ENCODE measurements at places on chromosomes 7 and 10. TPM values are rescaled to one million over a fixed set of nuclear protein-coding genes. Genes with fewer than 3 reads are reported as not detected.

SUN3 gene
- 2.3 TPM for polyA plus RNA-seq

CYP17A1 gene
- polyA plus RNA-seq, result 0.11 TPM

FANK1 gene
- not detected for polyA plus RNA-seq

PLEKHS1 gene
- not detected for polyA plus RNA-seq

MRLN gene
- not detected for polyA plus RNA-seq

IGFBP1 gene
- polyA plus RNA-seq, result not detected

TUBB8 gene
- not detected for polyA plus RNA-seq

CTAGE15 gene
- 0.19 TPM for polyA plus RNA-seq

PFKFB3 gene
- 7.1 TPM for polyA plus RNA-seq

- H3K4me1 ChIP-seq, result no peaks in the 10 kb centered on the region
- H3K36me3 ChIP-seq, result no peaks in the 10 kb centered on the region
- no peak overlapping the region for H3K27ac ChIP-seq
- peaks cover 18% of the 10 kb centered on the region for H3K27me3 ChIP-seq
- DNase-seq, result no peak
- no peak overlapping the region for H3K4me3 ChIP-seq
Observed at GRCh38 chr10:98460837-98461499, 14.2 kb upstream of the HPS1 start.

- DNase-seq, result no peak
- no peak overlapping the region for H3K27ac ChIP-seq
- H3K4me3 ChIP-seq, result no peak overlapping the region
Observed at GRCh38 chr7:30260246-30260768, 24.1 kb upstream of the ZNRF2 start.

DNA sequence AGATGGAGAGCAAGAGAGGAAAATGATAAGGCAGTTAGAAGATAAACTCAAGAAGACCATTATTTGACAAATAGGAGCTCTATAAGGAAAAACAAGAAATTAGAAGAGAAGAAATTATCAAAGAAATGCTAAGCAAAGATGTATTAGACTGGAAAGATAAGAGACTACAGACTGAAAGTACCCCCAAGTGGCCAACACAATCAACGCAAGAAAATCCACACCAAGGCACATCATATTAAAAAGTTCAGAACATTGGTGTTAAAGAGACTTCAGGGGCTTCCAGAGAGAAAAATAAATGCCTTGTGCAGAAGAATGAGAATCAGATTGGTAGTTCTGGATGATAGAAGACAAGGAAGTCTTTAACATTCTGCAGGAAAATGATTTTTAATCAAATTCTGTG is 46.0 kb downstream of the SH2D4B start:
- H3K4me3 ChIP-seq, result no peak overlapping the region
- no peak for DNase-seq
- H3K36me3 ChIP-seq, result no peaks in the 10 kb centered on the region
- peaks cover 16% of the 10 kb centered on the region for H3K4me1 ChIP-seq

GRCh38 chr10:31621733-31622132 is 302.7 kb downstream of the ZEB1 start:
- DNase-seq, result no peak
- no peaks in the 10 kb centered on the region for H3K36me3 ChIP-seq
- H3K4me3 ChIP-seq, result no peak overlapping the region
- H3K27me3 ChIP-seq, result no peaks in the 10 kb centered on the region
- H3K4me1 ChIP-seq, result no peaks in the 10 kb centered on the region

DNA sequence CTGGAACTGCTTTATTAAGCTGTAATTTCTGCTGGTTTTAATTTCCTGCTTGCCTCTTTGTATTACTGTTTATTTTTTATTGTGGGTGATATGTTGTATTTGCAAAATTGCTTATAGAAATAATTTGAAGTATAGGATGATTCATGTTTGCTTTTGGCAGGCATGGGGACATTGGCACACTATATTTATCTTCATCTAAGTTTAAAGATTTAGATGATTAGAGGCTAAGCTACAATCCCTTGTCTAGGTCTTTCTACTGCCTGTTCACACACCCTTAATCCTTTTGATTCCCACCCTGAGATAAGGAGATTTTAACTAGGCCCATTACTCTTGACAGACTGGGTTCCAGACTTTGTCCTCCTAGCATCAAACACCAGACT is 182.8 kb upstream of the KAT6B start:
- no peaks in the 10 kb centered on the region for H3K27me3 ChIP-seq
- no peak overlapping the region for H3K4me3 ChIP-seq
- H3K27ac ChIP-seq, result no peak overlapping the region
- DNase-seq, result no peak

DNA sequence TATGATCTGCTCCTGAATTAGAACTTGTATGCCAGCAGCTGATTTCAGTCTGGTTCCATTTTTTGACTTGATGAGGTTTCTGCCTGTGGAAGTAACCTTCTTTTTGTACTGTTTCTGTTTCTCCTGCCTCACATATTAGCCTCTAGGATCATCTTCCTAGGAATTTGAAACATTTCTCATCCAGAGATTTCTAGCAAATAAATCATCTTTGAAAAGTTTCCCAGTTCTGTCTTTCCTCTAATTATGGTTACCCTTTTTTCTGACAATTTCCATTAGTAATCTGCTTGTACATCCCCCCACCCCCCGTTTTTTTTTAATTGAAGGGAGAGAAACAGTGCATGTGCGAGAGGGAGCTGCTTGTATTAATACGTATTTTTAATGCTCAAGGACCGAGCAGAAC is 92.2 kb downstream of the NRF1 start:
- no peak for DNase-seq
- H3K4me3 ChIP-seq, result no peak overlapping the region
- H3K4me1 ChIP-seq, result peaks cover 22% of the 10 kb centered on the region
- no peaks in the 10 kb centered on the region for H3K36me3 ChIP-seq
- H3K27me3 ChIP-seq, result no peaks in the 10 kb centered on the region
- H3K27ac ChIP-seq, result no peak overlapping the region

DNA sequence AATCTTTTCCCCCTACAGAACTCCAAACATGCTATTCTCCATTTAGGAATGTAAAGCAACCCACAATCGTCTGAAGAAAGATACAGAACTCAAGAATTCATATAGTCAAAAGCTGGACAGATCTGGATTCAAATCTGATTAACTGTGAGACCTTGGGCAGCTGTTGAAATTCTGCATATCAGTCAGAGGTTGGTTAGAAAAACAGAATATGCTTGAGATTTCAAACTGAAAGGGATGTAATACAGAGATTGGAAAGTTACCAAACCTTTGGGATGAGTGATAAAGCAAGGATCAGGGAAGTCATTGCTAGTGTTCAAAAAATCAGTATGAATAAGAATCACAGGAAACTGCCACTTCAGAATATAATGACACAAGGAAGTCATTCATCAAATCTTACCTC is 406.6 kb downstream of the HTR7 start:
- H3K27ac ChIP-seq, result no peak overlapping the region
- no peak overlapping the region for H3K4me3 ChIP-seq
- DNase-seq, result no peak
- H3K4me1 ChIP-seq, result no peaks in the 10 kb centered on the region
- H3K27me3 ChIP-seq, result peaks cover 11% of the 10 kb centered on the region
- no peaks in the 10 kb centered on the region for H3K36me3 ChIP-seq

DNA sequence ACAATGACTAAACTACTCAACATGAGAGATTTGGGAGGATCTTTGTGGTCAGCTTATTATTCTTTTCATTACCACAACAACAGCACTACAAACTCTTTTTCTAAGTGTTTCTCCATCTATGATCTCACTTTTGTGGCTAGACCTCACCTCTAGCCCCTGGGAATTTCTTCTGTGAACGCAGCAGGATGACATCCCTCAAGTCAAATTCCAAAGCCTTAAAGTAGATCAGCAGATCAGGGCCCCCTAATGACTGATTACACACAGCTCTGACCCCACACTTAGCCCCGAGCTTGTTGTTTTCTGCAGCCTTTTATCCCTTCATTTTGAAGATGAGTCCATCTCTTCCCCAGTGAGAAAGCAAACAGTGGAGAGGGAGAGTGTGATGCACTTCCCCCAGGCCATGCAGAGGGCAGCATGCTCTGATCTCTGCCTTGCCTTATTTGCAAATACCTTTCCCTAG is 27.3 kb downstream of the TFAM start:
- H3K36me3 ChIP-seq, result no peaks in the 10 kb centered on the region
- no peak overlapping the region for H3K27ac ChIP-seq
- no peak for DNase-seq
- H3K4me1 ChIP-seq, result no peaks in the 10 kb centered on the region
- H3K27me3 ChIP-seq, result peaks cover 21% of the 10 kb centered on the region

DNA sequence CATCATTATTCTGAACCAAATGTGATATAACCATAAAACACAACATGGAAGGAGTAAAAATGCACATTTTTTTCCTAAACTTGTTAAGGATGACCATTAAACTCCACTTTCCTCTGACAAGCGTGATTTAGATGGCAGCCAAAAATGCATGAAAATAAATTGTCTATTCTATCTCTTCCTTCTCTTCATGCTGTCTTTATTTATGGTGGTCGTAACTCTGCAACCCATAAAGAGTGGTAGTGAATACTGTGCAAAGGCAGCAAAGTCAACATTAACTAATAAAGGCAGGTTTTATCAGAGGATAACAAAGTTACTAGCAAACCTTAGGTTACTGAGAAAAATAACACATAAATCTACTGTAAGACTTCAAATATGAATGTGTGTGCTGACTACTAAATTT is 106.6 kb downstream of the TPK1 start:
- peaks cover 17% of the 10 kb centered on the region for H3K36me3 ChIP-seq
- DNase-seq, result no peak
- no peak overlapping the region for H3K4me3 ChIP-seq
- no peaks in the 10 kb centered on the region for H3K27me3 ChIP-seq

DNA sequence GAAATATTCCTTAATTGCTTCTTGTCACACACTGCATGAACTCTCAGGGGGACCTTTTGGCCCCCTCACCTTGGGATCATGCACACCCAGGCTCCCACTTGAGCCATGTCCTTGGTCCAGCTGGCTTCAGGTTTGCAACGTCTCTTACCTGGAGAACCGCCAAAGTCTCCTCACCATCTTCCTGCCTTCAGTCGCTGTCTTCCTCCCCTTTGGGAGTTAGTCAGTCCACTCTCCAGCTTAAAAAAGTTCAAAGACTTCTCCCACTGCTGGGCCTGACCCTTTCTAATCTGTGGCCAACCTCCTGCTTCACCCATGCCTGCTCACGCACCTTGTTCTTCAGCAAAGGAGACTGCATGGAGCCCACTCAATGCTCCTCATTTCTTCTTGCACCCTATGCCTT is 82.6 kb upstream of the LRRC4 start:
- no peaks in the 10 kb centered on the region for H3K27me3 ChIP-seq
- DNase-seq, result no peak
- H3K27ac ChIP-seq, result peak overlapping the region; percentile 3

GRCh38 chr7:72016574-72016973 is 395.6 kb downstream of the CALN1 start:
- H3K27me3 ChIP-seq, result no peaks in the 10 kb centered on the region
- H3K4me1 ChIP-seq, result no peaks in the 10 kb centered on the region
- H3K27ac ChIP-seq, result no peak overlapping the region
- H3K4me3 ChIP-seq, result no peak overlapping the region
- H3K36me3 ChIP-seq, result peaks cover under 1% of the 10 kb centered on the region
- no peak for DNase-seq

DNA sequence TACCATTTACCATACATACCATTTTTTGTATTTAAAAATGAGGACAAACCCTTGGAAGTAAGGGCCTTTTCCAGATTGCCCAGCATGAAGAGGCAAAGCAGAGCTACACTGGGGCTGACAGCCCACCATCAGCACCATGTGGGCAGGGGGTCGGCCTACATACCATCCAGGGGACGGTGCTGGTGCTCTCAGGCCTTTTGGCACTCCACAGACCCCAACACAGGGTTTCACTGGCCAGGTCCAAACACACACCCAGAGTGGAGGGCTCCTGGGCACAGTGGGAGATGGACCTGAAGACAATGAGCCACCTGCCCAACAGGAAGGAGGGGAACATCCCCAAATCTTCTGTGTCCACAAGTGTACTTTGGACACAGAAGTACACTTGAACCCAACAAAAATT is 69.2 kb upstream of the CAMK2B start:
- no peak overlapping the region for H3K4me3 ChIP-seq
- no peaks in the 10 kb centered on the region for H3K27me3 ChIP-seq
- peaks cover 12% of the 10 kb centered on the region for H3K4me1 ChIP-seq
- no peaks in the 10 kb centered on the region for H3K36me3 ChIP-seq
- no peak for DNase-seq

DNA sequence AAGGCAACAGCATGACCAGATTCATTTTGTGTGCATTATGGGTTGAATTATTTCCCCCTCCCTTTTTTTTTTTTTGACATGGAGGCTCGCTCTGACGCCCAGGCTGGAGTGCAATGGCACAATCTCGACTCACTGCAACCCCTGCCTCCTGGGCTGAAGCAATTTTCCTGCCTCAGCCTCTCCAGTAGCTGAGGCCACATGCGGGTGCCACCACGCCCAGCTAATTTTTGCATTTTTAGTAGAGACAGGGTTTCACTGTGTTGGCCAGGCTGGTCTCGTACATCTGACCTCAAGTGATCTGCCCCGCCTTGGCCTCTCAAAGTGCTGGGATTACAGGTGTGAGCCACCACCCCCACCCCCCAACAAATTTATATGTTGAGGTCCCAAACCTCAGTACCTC is 42.0 kb downstream of the ZNF783 start:
- no peaks in the 10 kb centered on the region for H3K36me3 ChIP-seq
- H3K4me3 ChIP-seq, result no peak overlapping the region
- DNase-seq, result no peak

DNA sequence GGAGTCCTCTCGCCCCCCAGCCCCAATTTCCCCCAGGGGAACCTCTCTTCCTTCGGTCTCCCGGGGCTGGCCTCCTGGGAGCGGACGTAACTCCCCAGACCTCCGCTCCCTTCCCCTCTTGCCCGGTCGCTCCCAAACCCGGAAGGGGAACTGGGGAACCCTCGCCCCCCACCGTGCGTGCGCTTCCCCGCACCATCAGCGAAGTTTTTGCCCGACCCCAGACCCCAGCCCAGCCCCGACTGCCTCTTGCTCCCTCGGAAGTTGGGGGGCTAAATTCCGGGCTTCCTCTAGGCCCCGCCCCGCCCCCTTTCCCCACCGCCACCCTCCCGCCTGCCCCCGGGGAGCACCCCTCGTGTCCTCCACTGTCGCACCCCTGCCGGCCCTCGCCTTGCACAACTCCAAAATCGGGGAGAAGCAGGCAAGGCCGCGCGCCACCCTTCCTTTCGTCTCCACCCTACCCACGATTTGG is 436 bp downstream of the GNB2 start:
- peak overlapping the region; percentile 98 for H3K27ac ChIP-seq
- peaks cover 8% of the 10 kb centered on the region for H3K4me1 ChIP-seq
- H3K27me3 ChIP-seq, result no peaks in the 10 kb centered on the region

DNA sequence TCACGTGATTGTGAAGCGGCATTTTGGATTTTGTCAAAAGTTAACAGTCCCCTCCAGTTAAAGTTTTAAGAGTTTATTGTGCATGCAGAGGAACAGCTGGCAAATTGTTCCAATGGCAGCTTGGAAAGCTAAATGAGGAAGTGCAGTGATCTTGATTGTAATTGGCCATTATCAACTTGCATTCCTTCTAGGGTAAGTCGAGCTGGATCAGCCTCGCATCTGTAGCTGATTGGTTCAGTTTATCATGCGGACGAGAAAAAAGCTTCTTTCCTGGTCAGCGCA is 566 bp downstream of the ZNF789 start:
- H3K4me1 ChIP-seq, result peaks cover 21% of the 10 kb centered on the region
- H3K27me3 ChIP-seq, result no peaks in the 10 kb centered on the region
- peak overlapping the region; percentile 98 for H3K27ac ChIP-seq
- no peak for DNase-seq
- peaks cover 14% of the 10 kb centered on the region for H3K36me3 ChIP-seq

- peak overlapping the region; percentile 54 for H3K4me3 ChIP-seq
- H3K27ac ChIP-seq, result peak overlapping the region; percentile 89
- H3K27me3 ChIP-seq, result no peaks in the 10 kb centered on the region
- DNase-seq, result no peak
- peaks cover 23% of the 10 kb centered on the region for H3K36me3 ChIP-seq
Observed at GRCh38 chr10:16788125-16788524, 29.1 kb downstream of the RSU1 start.

GRCh38 chr7:155860840-155861479 is 48.7 kb upstream of the SHH start:
- no peaks in the 10 kb centered on the region for H3K27me3 ChIP-seq
- H3K27ac ChIP-seq, result no peak overlapping the region
- DNase-seq, result no peak
- no peaks in the 10 kb centered on the region for H3K4me1 ChIP-seq
